Muscle of back (tissue), 13 donors: ENCODE measurements at places on chromosomes 7 and 10.

- no peak for DNase-seq
These were observed 20.8 kb upstream of the TMEM273 start for GRCh38 chr10:49208996-49209395.

DNA sequence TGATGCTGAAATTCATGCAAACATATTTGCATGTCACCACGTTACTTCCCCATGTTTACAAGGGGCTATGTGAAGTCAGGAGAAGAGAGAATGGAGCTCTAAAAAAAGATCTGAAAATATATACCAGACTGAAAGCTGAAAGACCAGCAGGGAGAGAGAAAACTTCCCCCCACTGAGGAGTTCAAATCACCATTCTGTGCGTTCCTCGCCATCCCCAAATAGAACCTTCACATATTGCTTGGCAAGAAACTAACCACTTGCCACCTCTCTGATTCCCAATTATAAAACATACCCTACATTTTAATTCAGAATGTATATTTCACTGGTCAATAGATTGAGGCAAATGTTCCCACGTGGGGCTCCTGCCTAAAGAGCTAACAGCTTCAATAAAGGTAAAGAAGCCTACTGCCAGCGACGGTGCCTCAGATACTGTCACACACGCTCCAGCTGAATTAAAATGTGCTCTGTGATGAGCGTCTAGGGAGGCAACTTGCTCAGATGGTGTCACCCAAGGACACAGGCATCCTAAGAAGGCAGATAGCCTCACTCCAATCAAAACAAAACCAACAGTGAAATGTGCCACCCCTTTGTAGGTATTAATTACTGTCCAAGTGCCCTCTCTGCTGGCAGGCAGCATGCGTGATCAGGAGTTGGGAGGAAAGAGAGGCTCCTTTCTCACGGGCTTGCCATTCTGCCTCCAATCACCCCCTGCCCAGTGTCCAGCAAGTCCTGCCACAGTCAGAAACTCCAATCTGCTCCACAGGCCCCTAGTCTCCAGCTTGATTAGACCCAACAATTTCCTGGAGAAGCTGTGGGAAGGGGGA, 298.2 kb downstream of the GRID1 start:
- no peak for DNase-seq

DNA sequence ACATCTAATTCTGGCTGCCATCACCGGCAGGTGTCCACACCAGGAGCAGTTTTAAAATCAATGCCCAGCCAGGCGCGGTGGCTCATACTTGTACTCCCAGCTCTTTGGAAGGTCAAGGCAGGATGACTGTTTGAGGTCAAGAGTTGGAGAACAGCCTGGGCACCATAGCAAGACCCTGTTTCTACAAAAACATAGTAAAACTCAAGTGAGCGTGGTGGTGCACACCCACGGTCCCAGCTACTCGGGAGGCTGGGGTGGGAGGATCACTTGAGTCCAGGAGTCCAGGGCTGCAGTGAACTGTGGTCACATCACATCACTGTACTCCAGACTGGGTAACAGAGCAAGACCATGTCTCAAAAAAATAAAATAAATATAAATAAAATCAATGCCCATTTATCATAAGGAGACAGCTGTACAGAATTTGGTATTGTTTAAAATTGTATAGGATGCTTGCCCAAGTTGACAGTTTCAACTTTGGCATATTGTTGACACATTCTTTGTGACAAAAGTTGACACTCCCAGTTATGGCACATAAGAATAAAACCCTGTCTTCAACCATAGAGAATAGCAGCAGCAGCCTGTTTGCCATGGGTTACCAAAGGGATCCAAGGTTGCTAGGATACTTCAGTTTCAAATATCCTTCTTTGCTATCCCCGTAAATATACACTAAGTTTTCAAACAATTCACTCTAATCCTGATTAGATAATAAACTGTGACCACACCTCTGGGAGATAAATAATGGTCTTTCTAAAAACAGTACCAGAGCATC, 193.0 kb downstream of the FAM107B start:
- no peak for DNase-seq

GRCh38 chr10:89627830-89628229, 17.2 kb downstream of the PANK1 start:
- no peak for DNase-seq

DNA sequence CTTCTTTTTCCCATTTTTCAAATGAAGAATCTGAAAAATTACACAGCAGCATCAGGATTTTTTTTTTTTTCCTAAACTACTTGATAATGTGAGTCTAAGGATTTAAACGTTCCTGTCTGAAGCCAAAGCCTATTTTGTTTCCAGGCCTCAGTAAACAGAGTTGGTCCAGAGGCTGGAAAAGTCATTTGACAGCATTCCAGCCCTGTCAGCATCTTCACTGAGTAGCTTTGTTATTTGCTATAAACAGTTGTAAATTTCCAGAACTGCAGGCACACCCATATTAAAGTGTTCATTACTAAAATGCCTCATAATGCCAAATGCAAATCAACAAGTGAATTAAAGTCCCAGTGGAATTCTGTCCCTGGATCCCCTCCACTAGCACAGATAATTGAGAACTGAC, 35.5 kb upstream of the KMT2E start:
- peak; percentile 54 for DNase-seq

- DNase-seq, result no peak
These were observed 16.6 kb upstream of the PTN start for GRCh38 chr7:137360087-137360679.

GRCh38 chr7:100606313-100606712, 4.2 kb downstream of the PCOLCE start:
- no peak for DNase-seq

DNA sequence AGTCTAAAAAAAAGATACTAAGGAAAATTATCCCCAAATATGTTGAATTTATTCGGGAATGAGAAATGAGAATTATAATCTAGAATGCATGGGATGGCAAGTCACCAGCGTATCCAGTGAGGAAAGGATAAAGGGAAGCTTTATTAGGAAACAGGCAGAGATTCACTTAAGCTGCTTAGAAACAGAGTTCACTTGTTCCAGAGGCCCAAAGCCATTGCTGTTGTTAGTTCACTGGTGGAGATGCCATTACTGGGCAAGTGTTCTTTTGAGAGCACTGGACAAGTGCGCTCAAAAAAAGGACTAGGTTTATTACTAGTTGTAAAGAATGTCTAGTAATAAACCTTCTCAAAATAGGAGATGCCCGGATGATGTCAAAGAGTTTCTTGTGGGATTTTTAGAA, 51.2 kb downstream of the MICU1 start:
- DNase-seq, result no peak

DNA sequence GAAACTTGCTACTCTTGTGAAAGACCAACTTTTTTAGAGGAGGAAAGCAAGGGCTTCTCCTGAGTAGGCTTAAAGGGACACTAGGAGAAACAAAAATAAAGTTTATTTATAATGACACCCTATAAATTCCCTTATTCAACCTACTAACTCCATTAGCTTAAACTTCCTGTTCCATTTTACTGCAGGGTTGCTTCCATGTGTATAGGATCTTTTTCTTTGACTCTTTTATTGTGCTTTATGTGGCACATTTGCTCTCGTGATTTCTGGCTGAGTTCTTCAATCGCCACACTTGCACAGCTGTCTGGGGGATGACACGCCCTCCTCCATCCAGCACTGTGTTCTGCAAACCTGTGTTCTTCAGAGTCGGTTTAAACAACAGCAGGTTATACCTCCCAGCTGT, 225.7 kb upstream of the NPVF start:
- DNase-seq, result no peak

DNA sequence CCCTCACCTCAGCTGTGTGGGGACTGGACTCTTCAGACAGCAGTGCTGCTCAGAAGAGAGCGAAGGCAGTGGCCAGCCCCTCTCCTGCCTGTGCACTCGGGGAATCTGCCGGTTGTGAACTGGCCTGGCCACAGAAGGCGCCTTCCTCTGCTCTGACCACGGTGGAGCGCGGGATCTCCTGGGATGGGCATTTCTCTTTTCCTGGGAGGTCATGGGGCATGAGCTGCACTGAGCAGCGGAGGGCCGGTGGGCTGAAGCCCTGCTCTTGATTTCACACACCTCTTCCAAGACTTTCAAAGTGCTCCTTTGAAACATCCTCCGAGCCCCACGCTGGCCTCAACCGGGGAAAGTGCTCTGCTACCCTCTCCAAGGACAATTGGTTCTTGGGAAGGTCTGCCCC, 125.6 kb upstream of the FAM20C start:
- no peak for DNase-seq

GRCh38 chr7:39605087-39605486, 18.3 kb upstream of the RALA start:
- no peak for DNase-seq

DNA sequence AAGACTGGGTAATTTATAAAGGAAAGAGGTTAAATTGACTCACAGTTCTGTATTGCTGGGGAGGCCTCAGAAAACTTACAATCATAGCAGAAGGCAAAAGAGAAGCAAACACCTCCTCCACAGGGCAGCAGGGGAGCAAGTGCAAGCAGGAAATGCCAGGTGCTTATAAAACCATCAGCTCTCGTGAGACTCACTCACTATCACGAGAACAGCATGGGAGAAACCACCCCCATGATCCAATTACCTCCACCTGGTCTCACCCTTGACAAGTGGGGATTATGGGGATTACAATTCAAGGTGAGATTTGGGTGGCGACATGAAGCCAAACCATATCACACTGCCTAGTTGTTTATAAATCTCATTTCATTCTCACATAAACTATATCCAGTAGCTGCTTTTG, 28.0 kb upstream of the CPN1 start:
- no peak for DNase-seq

GRCh38 chr7:18927134-18927533, 190.3 kb downstream of the TWIST1 start:
- DNase-seq, result no peak

DNA sequence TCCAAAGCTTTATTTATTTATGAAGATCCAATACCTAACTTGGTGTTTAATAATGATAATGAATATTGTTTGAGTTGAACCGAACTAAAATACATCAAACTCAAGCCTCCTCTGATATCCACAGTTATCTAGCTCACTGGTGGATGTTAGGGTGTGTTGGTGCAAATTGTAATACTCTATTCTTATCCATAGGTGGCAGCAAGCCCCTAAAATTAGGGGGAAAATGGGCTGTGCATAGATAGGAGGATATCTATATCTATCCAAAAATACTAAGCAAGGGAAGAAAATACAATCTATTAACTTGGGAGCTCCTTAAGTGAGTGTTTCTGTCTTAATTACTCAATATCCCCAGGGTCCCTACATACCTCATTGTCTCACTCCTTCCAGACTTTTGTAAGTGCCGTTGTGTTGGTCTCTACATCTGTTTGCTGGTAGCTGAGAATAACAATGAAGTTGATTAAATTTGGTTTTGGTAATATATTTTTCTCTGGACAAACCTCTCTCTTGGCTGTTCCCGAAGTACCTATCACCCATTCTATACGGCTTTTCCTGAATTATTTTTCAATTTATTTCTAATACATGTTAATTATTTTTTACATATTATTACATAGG, 55.0 kb upstream of the VWDE start:
- peak; percentile 42 for DNase-seq

DNA sequence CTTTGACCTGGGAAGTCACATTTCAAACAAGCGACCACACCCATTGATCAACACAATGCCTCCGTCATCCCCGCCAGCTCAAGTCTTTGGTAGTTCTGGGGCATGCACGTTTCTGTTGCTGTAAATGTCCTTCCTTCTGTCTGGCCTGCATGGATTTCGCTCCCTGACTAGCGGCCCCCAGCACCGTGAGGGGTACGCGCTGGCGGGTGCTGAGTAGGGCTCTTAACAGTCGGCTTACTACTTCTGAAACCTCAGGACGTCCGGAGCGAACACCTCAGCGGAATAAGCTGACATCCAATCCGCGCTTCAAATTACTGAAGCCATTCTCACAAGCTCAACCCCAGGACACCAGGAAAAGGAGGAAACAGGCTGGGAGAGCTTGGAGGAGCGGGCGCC, 505 bp downstream of the NUDCD3 start:
- DNase-seq, result no peak

GRCh38 chr10:5532307-5532605, 7.5 kb downstream of the CALML3 start:
- DNase-seq, result no peak

DNA sequence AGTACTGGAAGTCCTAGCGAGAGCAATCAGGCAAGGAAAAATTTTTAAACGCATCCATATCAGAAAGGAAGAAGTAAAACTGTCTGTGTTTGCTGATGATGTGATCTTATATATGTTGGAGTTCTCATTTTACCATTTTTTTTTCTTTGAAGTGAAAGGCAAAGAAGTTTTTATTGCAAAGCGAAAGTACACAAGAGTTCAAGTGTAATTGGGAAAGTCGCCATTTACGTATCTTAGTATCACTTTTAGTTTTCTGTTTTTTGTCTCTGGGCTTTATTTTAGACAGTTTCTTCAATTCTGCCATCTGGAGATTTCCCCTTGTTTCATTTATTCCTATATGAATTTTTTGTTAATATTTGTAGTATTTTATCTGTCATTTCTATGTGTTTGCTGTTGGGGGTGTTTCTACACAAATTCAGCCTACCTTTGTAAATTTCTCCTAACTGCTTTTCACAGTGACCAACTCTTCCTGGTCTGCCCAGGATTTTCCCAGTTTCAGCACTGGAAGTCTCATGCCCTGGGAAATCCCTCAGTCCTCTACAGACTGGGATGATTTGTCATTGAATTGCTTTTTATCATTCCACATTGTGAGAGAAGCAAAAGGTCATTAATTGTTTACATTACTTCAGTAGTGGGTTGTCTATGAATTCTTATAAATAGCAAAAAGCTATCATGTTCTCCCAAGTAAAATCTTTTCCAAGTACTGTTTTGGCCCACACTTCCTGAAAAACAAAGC, 23.2 kb downstream of the BET1 start:
- no peak for DNase-seq

GRCh38 chr7:127383123-127383835, 9.2 kb downstream of the ZNF800 start:
- no peak for DNase-seq

GRCh38 chr7:107394831-107395230, 75.0 kb upstream of the GPR22 start:
- no peak for DNase-seq
